ENCODE measurements at places on chromosomes 7 and 10. TPM values are rescaled to one million over a fixed set of nuclear protein-coding genes. Genes with fewer than 3 reads are reported as not detected.

ICA1 gene
- 1.3 TPM for total RNA-seq

CLDN3 gene
- total RNA-seq: not detected

COL1A2 gene
- 0.25 TPM for total RNA-seq

CCDC172 gene
- not detected for total RNA-seq

TACR2 gene
- total RNA-seq: not detected

MINDY4 gene
- total RNA-seq: 1.2 TPM

MSMB gene
- total RNA-seq: not detected

FAM180A gene
- total RNA-seq: not detected

NUDT1 gene
- 96.6 TPM for total RNA-seq

MRLN gene
- total RNA-seq: not detected

MOGAT3 gene
- total RNA-seq: not detected

CUTC gene
- 21.7 TPM for total RNA-seq

TRIM50 gene
- not detected for total RNA-seq

TMEM176B gene
- total RNA-seq: not detected

CCL26 gene
- not detected for total RNA-seq

TMEM243 gene
- 41.4 TPM for total RNA-seq

CLDN4 gene
- not detected for total RNA-seq

All from T-helper 2 cell treated with Interferon-gamma antibody and Interleukin-4, amounts not matched to agents 100 ng/mL and 5 ng/mL, for 36 hours (primary cell).